RCC 7860 (cell line): ENCODE measurements at places on chromosomes 13 and 19.

- no peak for DNase-seq
Measured at GRCh38 chr13:20672772-20673171, 30.7 kb upstream of the IL17D start.

- no peak for DNase-seq
Measured at GRCh38 chr13:113840541-113841352, 23.1 kb downstream of the GAS6 start.

DNA sequence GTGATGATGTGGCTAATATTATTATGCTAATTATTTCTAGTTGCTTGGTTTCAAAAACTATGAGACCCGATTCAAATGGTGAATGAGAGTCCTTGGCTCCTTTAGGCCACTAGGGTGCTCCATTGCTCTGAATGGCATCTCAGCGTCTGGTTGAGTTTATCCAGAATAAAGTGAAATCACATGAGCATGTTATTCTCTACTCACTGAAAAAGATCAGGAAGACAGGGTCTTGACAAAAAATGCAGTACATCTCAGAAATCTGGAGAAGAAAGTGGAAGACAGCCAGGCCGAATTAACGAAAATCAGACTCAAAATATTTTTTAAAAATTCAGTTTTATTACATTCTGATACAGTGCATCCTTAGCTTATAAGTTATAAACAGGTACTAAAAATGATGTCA is 516.2 kb downstream of the MYO16 start:
- DNase-seq = peak; percentile 37

GRCh38 chr19:41166944-41167804 is 25.8 kb upstream of the CYP2S1 start:
- DNase-seq = no peak

DNA sequence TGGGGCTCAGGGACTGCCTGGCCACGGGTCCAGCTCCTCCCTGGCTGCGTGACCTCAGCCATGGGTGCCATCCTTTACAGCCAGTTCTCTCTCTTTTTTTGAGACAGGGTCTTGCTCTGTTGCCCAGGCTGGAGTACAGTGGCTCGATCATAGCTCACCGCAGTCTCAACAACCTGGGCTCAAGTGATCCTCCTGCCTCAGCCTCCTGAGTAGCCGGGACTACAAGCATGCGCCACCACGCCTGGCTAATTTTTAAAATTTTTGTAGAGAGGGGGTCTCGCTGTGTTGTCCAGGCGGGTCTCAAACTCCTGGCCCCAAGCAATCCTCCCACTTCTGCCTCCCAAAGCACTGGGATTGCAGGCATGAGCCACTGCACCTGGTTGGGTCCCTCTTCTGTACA is 75.4 kb downstream of the PTPRS start:
- DNase-seq = no peak

- DNase-seq = no peak
Measured at GRCh38 chr13:32962342-32962741, 53.9 kb upstream of the KL start.

DNA sequence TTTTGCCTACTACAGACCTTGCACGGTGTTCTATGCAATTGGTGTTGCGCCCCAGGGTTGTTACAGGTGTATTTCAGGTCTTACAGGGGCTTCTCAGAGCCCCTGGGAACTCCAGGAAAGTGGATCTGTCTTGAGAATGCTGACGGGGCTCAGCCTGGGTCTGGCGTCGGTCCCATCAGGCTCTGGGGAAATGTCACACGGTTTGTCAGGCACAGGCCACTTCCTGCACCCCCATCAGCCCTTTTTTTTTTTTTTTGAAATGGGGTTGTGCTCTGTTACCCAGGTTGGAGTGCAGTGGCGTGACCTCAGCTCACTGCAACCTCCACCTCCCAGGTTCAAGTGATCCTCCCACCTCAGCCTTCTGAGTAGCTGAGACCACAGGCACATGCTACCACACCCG is 13.2 kb downstream of the CLEC4G start:
- DNase-seq = no peak

DNA sequence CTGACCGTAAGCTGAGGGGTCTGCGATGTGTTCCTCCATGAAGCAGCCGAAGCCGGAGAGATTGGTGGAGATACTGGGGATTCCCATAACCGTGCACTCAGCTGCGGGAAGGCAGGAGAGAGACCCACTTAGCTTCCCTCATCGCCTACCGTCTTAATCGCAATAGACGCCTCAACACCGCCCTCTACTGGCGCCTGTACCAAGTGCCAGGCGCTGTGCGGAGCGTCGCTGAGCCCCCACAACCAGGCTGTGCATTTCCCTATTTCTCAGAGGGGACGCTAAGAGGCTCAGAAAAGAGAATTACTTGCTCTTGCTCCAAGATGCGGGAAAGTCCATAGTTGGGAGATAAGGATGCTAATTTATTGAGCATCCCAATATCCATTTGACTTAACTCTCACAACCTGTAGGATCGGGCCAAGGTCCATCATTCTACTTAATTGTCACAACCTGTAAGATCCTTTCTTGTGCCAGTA is 5.8 kb downstream of the FTL start:
- no peak for DNase-seq

DNA sequence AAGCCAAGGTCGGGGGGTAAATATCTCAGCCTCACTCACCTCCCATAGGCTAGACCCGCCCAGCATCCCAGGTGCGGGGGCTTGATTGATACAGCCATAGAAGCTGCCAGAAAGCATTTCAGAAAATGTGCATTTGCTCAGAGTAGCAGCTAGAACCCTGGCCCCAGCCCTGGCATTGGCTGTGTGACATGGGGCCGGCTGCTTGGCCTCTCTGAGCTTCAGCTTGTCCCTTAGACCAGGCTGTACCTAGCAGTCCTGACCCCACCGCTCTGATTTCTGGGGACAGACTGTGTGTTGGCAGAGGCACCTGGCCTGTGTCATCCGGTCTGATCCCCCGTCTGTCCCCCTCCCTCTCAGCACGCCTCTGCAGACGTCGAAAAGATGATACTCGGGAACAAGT is 15.4 kb downstream of the RAB8A start:
- DNase-seq = no peak

DNA sequence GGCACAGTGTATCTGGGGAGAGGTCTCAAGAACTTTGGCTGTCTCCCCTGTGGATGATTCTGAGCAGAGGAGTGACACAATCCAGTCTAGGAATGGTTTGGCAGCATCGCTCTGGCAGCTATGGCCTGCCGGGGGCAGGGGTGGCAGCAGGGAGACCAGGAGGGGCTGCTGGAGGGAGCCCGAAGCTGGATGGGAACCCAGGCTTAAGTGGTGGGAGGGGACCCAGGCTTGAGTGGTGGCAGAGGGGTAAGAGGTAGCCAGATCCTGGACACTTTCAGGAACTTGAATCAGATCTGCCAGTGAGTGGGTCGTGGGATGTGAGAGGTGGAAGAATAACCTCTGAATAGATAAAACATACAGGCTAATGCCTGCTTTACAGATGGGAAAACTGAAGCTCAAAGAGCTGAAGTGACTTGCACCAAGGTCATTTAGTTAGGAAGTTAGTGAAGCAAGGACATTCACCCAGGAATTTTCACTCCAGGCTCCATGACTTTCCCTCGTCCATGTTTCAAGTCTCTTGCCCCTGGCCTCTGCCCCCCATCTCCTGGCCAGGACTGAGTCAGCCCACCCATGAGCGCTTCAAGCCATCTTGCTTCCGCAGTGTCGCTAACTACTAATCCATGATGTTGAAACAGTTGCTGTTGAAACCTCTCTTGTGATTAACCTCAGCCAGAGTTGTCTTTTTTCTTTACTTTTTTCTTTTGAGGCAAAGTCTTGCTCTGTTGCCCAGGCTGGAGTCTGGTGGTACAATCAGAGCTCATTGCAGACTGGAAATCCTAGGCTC is 29.9 kb upstream of the C1QTNF9 start:
- DNase-seq = no peak

DNA sequence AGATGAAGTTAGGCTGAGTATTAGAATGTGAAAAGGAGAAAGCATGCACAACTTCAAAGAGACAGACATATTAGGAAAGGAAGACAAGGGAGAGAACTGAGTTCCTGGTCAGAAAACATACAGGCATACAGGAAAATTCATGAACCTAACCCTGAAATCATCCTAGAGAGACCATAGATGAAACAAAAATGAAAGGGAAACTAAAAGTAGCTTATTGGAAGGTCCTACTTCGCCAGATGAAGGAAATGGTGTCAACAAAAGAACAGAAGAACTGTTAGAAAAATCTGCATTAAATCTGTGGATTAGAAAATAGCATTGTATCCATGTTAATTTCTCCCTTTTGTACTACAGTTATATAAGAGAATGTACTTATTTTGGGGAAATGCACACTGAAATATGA is 169.0 kb upstream of the UFM1 start:
- DNase-seq = no peak

GRCh38 chr13:102369302-102369701 is 32.5 kb downstream of the FGF14 start:
- no peak for DNase-seq

- DNase-seq = peak; percentile 96
Measured at GRCh38 chr19:35318679-35319448, 10.1 kb upstream of the CD22 start.

GRCh38 chr19:11729586-11729985 is 9.2 kb downstream of the ZNF823 start:
- no peak for DNase-seq

- DNase-seq = no peak
Measured at GRCh38 chr13:82739881-82740280, 1142.4 kb downstream of the SLITRK1 start.

DNA sequence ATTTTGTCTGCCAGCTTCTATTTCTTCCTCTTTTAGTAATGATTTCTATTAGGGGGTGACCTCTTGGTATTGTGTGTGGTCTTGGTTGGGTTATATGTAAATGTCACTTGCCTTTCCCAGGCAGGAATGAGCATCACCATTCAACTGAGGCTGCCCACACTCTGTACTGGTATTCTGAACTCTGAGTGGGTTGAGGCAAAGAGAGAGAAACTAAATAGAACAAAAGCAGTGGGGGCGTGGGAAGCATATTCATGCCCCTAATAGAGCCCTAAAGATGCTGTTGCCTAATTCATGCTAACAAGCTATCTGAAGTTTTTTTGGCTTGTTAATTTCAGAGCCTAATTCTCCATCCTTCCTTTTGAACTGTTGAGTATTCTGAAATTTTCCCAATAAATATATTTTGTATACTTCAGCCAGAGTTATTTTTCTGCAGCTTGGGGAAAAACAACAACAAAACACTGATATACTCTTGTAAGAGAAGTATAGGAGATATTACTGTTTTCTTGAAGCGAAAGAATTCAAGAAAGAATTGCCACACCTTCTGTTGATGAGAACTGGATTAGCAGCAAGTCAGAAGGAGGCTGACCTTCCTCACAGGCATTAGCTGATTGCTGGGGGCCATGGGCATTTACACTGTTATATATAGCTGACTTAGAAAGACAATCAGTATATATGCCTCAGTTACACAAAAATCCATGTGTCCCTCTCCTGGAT is 315.8 kb upstream of the KLF12 start:
- DNase-seq = no peak

GRCh38 chr13:111941845-111942447 is 125.0 kb upstream of the SOX1 start:
- DNase-seq = no peak

GRCh38 chr13:97505017-97505416 is 71.0 kb downstream of the RAP2A start:
- DNase-seq = no peak

- DNase-seq = peak; percentile 94
Measured at GRCh38 chr19:8423817-8424223, 10.7 kb downstream of the MARCHF2 start.

GRCh38 chr13:85806553-85807175 is 7.4 kb upstream of the SLITRK6 start:
- peak; percentile 16 for DNase-seq

DNA sequence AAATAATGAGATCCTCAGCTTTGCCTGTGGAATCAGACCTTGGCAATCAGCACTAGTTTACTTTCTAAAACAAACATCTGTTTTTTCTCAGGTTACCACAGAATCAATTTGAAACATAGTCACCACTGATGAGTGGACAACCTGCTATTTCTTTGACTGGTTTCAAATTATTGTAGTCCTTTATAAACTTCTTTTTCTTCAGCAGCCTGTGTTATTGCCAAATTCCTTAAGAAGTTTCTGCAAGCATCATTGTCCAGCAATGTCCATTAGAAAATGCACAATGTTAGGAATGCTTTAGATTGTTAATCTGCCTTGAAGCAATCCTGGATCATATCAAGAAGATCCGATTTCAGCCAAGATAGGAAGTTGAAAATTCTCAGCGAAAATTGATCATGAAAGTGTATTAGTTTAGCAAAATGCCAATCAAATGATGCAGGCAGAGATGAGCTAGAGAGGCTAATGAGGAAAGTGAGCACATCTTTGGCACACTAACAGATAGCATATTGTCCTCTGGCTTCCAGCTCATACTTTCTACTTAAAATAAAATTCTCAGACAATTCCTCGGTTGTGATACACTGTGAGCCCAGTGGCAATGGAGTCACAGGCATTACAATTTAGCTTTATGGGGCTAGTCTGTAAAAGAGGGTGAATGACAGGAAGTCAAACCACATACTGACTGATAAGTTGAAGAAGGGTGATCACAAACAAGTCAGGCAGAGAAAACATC is 270.6 kb downstream of the SLITRK6 start:
- no peak for DNase-seq

GRCh38 chr13:89686171-89686570 is 1661.3 kb upstream of the MIR17HG start:
- DNase-seq = no peak

DNA sequence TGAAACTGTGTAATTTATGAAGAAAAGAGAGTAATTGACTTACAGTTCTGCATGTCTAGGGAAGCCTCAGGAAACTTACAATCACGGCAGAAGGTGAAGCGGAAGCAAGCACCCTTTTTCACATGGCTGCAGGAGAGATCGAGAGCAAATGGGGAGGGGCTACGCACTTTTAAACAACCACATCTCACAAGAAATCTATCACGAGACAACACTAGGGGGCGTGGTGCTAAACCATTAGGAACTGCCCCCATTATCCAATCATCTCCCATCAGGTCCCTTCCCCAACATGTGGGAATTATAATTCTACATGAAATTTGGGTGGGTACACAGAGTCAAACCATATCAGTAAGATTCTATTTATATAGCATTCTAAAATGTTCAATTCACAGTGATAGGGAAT is 114.8 kb upstream of the TRPC4 start:
- DNase-seq = no peak

DNA sequence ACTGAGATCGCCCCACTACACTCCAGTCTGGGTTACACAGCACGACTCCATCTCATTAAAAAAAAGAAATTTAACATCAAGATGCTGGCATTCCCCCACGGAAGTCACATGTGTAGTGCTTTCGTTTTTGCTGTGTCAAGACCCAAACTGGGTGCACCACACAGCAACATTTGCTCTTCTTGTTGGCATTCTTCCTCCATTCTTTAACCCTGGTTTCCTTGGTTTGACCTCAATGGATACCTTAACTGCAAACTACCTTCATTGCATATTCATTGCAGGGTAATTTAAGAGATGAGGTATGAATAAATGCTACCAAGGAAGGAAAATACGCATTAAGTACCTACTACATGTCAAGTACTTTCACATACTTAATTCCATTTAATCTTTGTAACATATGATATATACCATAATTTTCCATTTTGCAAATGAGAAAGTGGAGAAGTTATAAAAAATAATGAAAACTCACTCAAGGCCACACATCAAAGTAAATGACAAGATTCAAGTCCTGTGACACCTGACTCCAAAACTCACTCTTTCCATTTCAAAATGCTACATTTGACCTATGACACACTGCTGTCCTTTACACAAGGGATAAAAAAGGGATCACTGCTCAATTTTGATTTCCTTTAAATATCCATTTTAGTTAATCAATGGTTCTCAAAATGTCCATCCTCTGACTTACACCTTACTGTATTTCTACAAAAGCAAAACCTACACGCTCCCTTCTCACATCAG is 59.2 kb downstream of the STK24 start:
- DNase-seq = no peak
